ENCODE measurements at places on chromosomes 3 and 15.

GRCh38 chr3:182729903-182730674 lies 63.2 kb upstream of the ATP11B start:
- DNase-seq: no peak

DNA sequence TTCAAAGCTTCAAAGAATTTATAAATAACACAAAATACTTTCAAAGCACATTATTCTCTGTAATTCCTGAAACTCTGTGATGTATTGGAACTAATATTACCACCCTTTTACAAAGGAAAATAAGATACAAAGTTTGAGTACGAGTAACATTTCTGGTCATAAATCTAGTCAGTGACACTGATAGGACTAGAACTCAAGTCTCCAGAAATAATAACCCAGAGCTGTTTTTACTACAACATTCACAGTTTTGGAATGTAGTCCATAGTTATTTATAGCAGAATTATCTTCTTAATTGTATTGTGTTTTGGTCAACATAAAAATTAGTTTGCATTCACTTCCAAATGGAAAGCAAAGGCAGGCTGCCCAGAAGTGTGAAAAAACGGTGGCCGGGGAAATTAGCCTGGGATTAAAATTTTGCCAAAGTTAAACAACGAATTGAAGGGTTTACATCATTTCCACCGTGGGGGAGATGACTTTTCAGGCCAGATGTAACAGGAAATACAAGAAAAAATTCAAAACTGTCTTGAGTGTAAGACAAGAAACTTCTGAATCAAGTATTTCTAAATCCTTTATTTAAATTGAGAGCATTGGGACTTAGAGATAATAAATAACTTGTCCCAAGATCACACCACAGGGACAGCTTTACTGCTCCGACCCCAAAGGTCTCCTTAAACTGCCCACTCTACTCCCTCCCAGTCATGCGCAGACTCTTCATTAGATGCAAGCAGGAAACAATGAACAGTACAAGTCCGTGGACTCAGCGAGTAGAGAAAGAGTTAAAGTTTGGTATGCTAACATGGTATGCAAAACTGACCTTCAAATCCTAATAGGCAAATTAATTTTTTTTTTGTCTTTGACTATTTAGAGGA lies 74.3 kb upstream of the VGLL4 start:
- DNase-seq: no peak

GRCh38 chr15:88890495-88890894 lies 4.8 kb downstream of the HAPLN3 start:
- no peak for DNase-seq

- DNase-seq: no peak
Measured at GRCh38 chr15:82186719-82187406, 75.7 kb downstream of the EFL1 start.

GRCh38 chr3:60948488-60948887 lies 302.8 kb downstream of the FHIT start:
- no peak for DNase-seq

DNA sequence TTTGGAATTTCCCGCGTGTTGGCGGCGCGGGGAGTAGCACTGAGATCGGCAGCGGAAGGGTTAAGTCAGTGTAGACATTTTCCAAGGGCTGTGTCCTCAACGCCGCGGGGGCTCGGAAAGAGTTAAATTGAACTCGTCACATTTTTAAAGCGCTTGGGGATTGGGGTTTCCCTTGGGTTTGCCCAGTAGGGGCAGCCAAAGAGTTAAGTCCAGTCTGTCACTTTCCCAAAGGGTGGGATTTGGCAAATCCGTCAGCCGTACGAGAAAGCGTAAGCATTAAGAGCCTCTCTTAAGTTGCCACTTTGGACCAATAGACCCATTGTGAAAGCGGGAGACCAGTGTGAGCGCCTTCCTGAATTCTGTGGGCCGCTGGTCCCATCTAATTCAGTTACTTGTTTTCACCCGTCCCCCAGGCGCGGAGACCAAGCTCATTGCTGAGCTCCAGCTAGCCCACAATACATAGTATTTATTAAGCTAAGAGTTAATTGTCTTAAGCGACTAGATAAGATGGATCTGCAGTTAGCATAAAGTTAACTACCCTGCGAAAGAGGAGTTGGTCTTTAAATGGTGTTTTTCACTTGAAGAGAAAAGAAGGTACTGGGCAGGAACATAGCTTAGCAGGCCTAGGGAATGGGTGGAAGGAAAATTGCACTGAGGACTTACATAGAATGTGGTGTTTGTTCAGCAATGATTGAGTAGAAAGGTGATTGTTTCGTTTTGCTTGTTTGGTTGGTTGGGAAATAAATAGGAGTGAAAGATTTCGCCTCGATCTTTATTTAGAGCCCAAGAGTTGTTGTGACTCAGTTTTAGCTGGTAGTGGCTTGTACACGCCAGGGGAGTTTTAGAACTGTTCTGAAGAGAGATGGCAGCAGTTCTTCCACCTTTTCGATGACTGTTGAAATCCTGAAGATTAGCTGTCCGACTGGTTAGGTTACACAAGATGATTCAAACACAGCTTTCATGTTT lies 932 bp downstream of the ARL8B start:
- DNase-seq: no peak

- no peak for DNase-seq
Measured at GRCh38 chr3:12729051-12729651, 29.9 kb downstream of the TMEM40 start.

DNA sequence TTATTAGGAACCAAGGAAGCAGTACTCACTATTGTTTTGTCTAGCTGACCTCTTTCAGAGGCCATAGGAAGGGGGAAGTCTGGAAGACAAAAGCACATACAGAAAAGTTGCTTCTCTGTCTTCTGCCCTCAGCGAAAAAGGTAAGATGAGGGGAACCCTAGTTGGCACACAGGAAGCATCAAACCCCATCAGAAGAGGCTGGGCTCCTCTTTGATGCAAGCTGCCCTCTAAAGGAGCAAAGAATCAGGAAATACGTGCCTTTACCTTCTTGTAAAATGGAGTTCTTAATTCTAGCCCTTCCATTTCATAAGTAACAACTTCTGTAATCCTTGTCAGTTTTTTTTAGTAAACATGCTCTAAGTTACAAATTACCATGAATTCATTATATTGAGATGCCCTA lies 12.5 kb downstream of the SPINK8 start:
- DNase-seq: no peak

DNA sequence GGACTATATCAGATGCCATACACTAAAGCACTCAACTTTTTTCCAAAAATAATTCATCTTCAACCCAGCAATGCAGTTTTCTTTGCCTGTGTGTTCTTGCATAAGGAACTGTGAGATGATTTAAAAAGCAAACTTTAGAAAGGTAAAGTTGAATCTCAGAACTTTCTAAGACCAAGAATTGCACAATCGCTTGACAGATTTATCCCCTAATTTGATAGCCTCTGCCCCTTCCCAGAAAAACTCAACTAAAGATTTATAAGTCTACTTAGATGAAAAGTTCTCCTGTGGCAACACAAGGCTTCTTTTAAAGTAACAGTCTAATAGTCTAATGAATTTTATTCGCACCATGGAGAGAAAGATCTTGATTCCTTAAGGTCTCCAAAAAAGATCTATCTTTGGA lies 259.3 kb downstream of the MAGI1 start:
- no peak for DNase-seq

DNA sequence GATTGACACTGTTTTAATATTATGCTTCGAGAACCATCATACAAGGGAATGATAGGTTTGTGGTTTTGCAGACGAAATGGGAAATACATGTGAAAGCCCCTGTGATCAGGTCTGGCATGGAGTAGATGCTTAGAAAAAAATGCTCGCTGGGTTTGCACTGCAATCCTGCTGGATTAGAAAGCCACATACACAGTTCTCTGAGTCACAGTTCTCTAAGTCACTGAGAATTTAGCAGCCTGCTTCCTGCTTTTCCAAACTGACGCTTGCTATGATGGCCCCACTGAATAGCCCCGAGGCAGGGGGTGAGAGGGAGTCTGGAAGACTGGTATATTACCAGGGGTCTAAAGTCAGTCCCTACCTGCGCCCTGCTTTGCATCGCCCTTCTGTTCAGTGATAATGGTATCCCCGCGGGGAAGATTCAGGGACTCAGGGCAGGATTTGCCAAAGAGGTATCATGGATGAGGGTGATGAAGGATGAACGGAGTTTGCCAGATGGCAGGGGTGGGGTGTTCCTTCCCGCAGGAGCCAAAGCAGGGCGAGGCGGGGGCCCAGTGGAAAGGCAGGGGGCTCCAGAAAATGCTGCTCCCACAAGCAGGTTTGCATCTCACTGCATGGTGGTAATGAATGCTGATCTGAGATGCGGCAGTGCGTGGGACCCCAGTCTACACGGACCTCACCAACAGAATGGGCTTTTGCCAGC lies 82.3 kb downstream of the IQSEC1 start:
- no peak for DNase-seq

GRCh38 chr15:50113187-50113505 lies 5.9 kb downstream of the ATP8B4 start:
- no peak for DNase-seq

- no peak for DNase-seq
Measured at GRCh38 chr3:110343376-110343775, 728.2 kb upstream of the NECTIN3 start.

DNA sequence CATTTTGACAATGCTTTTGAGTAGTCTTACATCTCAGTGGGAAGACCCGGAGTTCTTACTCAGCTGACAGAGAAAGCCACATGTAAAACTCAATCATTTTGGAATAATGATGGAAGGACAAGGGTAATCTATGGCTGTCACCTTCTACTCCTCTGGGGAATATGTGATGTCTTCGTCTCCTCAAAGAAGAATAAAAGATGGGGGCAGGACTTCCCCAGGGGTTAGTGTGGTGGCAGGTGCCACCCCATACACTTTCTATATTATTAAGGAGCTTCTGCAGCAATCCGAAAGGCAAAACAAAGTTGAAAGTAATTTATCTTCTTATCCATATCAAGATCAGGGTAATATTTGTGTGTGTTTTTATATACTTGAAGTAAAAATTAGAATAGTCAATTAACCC lies 180.4 kb upstream of the TOPAZ1 start:
- no peak for DNase-seq

- no peak for DNase-seq
Measured at GRCh38 chr3:31639828-31640227, 107.1 kb downstream of the STT3B start.

GRCh38 chr15:81213982-81214381 lies 17.3 kb downstream of the IL16 start:
- DNase-seq: no peak

GRCh38 chr15:39919748-39920509 lies at the start of gene GPR176:
TSS of gene GPR176 (minus strand) at chr15:39920266. CDS start at chr15:39920026, 240 bp downstream.
- no peak for DNase-seq

- no peak for DNase-seq
Measured at GRCh38 chr3:155316426-155316825, 22.9 kb upstream of the STRIT1 start.

DNA sequence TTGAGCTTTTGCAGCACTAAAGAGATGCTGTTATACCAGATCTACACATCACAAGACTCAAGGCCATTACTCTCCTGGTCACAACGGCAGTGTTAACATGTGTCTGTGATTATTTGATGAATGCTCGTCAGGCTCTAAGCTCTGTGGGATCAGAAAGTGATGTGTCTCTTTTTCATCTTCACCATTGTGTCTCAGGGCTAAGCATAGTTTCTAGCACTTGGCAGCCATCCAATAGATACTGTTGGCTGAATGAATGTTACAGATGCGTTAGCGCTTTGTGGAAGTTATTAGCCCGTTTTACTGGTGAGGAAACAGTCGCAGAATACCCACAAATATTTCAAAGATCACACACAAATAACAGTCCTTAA lies 1.2 kb upstream of the FAM81A start:
- no peak for DNase-seq

- DNase-seq: no peak
Measured at GRCh38 chr15:74203914-74204431, 1.4 kb upstream of the STRA6 start.

DNA sequence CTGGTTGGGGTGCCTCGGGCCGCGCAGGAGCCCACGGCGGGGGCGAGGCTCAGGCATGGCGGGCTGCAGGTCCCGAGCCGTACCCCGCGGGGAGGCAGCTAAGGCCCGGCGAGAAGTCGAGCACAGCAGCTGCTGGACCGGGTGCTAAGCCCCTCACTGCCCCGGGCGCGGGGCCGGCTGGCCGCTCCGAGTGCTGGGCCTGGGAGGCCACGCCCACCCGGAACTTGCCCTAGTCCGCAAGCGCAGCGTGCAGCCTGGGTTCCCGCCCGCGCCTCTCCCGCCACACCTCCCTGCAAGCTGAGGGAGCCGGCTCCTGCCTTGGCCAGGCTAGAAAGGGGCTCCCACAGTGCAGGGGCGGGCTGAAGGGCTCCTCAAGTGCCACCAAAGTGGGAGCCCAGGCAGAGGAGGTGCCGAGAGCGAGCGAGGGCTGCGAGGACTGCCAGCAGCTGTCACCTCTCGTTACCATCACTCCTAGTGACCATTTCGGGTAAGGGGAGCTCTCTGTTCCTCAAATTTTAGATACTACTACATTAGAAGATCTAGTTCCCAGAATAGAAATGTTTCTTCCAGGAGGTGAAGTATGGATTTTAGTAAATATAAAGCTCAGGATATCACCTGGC lies 417.0 kb upstream of the AGTR1 start:
- DNase-seq: no peak

DNA sequence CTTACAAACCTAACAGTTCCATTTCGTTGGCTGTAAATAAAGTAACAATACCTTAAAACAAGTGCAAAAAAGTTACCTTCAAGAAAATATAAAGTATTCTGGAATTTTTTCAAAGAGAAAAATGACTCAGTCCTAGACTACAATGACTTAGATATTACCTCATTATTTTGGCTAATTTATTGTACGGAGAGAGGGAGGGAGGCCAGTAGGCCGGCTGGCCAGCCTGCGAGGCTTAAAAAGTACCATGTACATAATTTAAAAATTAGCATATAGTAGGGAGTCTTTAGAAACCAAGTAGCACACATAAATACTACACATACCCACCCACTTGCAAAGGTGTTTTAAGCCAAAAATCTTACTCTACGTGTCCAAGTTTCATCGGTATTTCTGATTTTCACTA lies 41.9 kb upstream of the MAP4 start:
- no peak for DNase-seq

Data from cortex of kidney (tissue), 1 donor.